Hypothalamus (tissue), 51 donors: ENCODE measurements at places on chromosomes 7 and 10.

DNA sequence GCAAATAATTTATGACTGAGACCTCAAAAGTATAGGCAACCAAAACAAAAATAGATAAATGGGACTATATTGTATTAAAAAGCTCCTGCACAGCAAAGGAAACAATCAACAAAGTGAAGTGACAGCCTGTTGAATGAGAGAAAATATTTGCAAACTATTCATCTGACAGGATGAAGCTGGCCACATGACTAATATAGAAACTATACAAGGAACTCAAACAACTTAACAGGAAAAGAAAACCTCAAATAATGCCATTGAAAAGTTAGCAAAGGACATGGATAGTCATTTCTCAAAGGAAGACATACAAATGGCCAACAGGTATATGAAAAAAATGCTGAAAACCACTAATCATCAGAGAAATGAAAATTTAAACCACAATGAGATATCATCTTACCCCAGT, 245.1 kb downstream of the STK31 start:
- DNase-seq, result no peak

- no peak for DNase-seq
Observed at GRCh38 chr10:8374334-8374733, 319.8 kb downstream of the GATA3 start.

- no peak for DNase-seq
Observed at GRCh38 chr10:58322072-58322834, 12.6 kb upstream of the UBE2D1 start.

- DNase-seq, result no peak
Observed at GRCh38 chr7:80768756-80769155, 130.3 kb downstream of the CD36 start.

GRCh38 chr7:32500922-32501341, 5.6 kb downstream of the AVL9 start:
- no peak for DNase-seq

DNA sequence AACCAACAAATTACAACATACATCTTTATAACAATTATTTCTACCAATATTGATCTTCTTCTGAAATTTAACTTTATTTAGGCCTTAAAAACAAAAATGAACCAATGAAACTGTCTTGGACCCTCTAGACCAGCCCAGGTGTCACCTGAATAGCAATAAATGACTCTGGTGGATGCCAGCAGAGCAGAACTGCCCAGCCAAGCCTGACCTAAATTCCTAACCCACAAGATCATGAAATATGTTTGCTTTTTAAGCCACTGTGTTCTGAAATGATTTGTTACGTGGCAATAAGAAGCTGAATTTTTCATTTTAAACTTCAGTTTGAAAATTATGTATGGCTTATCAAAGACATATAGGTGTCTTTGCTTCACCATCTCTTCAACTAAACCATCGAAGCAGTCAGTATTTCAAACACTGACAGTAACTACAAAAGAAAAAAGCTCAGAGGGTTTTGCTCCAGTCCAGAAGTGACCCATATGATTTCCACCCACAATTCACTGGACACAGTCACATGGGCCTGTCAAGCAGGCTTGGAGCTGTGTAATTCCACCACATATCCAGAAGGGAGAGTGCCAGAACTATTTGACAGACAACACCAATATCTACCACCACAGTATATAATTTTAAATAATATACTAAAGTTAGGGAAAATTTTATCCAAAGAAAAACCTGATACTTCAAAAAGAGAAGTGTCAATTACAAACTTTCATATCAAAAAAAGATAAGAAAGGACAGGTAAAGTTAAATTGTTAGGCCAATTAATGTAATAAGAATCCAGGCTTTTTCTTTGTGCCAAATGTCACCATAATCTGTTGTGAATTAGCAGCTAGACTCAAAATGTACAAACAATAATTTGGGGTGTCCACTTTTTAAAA, 94.5 kb downstream of the KMT2C start:
- DNase-seq, result no peak

DNA sequence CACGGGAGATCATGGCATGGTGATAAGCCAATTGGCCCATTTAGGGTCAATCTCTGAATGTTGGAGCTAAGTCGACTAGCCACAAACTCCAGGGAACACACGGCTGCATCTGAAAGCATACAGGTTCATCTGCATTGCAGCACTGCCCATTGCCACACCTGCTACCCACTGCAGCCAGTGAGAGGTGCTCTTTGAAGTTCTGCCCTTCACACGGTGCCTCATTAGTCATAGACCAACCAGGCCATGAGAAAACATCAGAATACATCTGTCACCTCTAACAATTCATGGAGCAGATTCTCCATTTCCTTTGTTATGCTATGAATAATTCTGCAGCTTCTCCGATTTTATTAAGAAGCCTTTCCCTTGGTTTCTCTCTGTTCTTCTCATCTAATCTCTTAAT, 65.7 kb upstream of the FAM204A start:
- DNase-seq, result no peak

DNA sequence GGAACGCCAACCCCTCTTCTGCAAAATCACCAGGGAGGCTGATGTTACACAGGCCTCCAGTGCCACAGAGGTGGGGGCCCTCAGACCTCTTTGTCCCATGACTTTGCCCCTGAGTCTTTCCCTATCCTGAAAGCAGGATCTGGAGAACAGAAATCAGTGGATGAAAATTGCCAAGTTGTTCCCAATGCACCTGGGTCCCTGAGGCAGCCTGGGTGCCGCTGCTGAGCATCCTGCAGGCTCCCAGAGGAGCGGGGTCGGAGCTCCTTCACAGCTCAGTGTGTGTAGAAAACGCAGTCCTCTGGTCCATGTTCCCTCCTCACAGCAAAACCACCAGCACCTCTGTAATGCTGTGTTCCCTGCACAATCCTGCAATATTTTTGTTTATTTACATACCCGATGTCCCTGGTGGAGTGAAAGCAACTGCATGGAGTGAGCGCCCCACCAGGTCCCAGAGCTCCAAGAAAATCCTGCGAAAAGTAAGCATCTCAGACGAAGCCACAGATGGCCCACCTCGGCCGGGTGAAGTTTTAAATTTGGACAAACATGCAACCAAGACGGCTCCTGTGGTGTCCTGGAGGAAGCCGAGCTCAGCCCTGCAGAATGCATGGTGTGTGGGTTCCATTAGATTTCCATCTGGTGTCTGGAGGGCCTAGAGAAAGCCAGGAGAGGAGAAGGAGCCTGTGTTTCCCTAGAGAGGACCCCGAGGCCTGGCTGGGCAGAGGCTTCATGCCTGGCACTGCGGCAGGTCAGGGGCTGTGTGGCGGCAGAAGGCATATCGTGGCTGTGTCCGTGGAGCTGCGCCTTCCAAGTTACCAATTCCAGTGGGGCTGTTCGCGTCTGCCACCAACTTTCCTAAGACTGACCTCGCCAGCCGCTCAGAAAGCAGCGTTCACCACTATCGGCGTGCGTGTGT, 235.2 kb downstream of the WDR37 start:
- no peak for DNase-seq

DNA sequence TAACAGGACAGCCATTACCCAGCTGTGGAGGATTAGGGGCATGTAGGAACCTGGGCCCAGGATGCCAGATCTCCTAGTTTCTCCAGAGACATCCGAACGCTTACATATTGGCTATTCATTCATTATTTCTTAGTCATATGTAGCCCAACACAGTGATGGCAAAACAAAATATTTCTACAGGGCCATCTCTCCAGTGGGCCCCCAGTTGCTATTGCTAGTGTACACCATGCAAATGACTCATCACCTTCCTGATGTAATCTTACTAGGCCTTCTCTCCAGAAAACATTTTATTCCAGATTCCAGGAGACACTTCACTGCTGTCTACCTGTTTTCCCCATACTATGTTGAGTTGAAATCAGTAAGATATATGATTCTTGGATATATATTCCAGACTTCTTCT, 201.7 kb downstream of the PLXDC2 start:
- DNase-seq, result no peak
